ENCODE measurements at places on chromosomes 4 and X. TPM values are rescaled to one million over a fixed set of nuclear protein-coding genes. Genes with fewer than 3 reads are reported as not detected.

GRCh38 chr4:170243662-170244288 lies 154.0 kb upstream of the AADAT start:
- no peak for DNase-seq

The ENPEP gene
- total RNA-seq, result 0.05 TPM

- no peak for DNase-seq
These were observed 637 bp downstream of the AMER1 start for GRCh38 chrX:64204701-64205440.

The DOK7 gene
- total RNA-seq, result not detected

- no peak for DNase-seq
These were observed 81.5 kb upstream of the PSAPL1 start for GRCh38 chr4:7516096-7516772.

GRCh38 chrX:63754136-63754859 lies 30.7 kb downstream of the ARHGEF9 start:
- no peak for DNase-seq

The PLRG1 gene
- 84.5 TPM for total RNA-seq

The CENPVL3 gene
- not detected for total RNA-seq

DNA sequence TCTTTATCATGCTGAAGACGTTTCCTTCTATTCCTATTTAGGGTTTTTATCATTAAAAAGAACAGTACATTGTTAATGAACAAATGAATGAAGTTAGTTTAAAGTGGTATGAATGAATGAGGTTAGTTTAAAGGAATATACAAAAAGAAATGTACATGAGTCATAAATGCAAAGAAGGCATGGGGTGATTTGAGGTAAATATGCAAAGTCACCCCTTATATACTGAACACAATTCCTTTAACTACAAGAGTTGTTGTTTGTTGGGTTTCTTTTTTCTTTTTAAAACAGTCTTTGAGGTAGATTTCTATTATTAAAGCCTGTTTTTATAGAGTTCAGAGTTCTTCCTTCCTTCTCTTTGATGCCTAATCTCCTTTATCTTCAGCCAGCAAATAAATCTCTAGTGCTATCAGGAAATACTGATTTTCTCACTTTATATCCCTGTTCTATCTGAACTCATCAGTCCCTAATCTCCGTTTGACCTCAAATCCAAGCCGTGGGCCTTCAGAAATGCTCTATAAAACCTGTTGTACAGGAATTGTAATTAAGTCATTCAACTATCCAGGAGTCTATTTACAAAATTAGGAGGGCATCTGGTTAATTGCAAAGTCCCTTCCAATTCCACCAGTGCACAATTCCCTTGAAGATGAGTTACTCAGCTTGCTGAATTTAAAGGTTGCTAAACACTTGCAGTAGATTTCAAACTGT lies 31.6 kb upstream of the ABCG2 start:
- DNase-seq, result no peak

The SHROOM2 gene
- total RNA-seq, result 0.08 TPM

The RBMXL3 gene
- not detected for total RNA-seq

- DNase-seq, result no peak
These were observed 162.2 kb upstream of the ANXA10 start for GRCh38 chr4:167930166-167930565.

All from natural killer cell treated with Interleukin-12 subunit alpha and Interleukin-12 subunit beta and Interleukin-15 and Interleukin-18, amount 100 ng/mL, for 72 hours (primary cell).